Fibroblast of villous mesenchyme (primary cell): ENCODE measurements at places on chromosomes 7 and 10. TPM values are rescaled to one million over a fixed set of nuclear protein-coding genes. Genes with fewer than 3 reads are reported as not detected.

The CALML3 gene
- total RNA-seq = not detected in 2 replicates

The TBX20 gene
- 1.3 and 2.6 TPM in 2 replicates for total RNA-seq

The BAIAP2L1 gene
- total RNA-seq = 6.4 and 9.1 TPM in 2 replicates

The IFIT1B gene
- under 0.01 TPM in 1 of 2 replicates, not detected in the other for total RNA-seq

The PTN gene
- 9.1 and 25.1 TPM in 2 replicates for total RNA-seq

The AMPH gene
- total RNA-seq = 0.86 and 0.97 TPM in 2 replicates

The RHOBTB1 gene
- total RNA-seq = 26.8 and 42.2 TPM in 2 replicates

The BEND7 gene
- under 0.01 and 0.64 TPM in 2 replicates for total RNA-seq

The EGFR gene
- total RNA-seq = 92.8 and 98.9 TPM in 2 replicates

The AKR1C8 gene
- total RNA-seq = not detected in 2 replicates
